ENCODE measurements at places on chromosomes 16 and 17. TPM values are rescaled to one million over a fixed set of nuclear protein-coding genes. Genes with fewer than 3 reads are reported as not detected.

GRCh38 chr17:35801583-35802224 is 6.3 kb upstream of the MMP28 start:
- no peak for DNase-seq

DNA sequence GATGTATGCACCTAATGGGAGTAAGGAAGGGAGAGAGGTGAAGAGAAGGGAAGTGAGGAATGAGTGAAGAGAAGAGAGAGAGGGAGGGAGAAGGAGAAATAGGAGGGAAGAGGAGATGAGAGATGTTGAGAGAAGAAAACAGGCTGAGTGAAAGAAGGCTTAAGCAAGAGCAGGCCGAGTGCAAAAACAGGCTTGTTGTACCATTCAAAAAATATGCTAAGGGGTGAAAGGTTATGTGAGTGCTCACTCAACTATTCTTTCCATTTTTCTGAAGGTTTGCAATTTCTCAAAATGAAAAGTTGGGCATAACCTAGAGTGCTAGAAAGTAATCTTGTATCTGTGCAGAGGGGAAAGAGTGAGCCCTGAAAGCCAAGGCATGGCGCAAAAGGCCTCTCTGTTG is 22.9 kb downstream of the RPGRIP1L start:
- peak; percentile 20 for DNase-seq

Gene ZACN
- total RNA-seq = not detected

DNA sequence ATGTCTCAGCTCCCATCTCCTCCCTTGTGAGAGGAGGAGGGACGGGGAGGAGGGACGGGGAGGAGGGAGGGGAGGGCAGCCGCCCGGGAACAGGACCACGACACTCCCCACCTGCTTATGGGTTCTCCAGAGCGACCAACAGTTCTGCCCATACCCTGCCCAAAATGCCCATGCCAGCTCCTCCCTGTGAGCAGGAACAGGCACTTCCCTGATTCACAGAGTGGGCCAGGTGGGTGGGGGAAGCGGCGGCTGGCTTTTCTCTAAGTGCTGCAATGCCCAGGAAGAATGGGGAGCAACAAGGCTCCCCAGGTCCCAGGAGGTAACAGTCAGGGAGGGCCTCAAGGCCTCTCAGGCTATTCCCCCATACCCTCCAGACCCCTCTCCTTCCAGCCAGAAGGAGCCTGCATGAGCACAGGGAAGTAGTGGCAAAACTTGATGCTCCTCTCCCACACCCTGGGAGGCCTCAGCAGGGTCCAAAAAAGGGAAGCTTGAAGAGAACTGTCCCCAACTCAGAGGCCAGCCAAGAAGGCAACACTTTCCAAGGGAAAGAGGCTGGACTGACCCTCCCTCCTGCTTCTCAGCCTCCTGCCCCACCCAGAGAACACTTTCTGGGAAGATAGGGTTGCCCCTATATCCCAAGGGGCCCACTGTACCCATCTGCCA is 53.8 kb downstream of the MYO18A start:
- no peak for DNase-seq

DNA sequence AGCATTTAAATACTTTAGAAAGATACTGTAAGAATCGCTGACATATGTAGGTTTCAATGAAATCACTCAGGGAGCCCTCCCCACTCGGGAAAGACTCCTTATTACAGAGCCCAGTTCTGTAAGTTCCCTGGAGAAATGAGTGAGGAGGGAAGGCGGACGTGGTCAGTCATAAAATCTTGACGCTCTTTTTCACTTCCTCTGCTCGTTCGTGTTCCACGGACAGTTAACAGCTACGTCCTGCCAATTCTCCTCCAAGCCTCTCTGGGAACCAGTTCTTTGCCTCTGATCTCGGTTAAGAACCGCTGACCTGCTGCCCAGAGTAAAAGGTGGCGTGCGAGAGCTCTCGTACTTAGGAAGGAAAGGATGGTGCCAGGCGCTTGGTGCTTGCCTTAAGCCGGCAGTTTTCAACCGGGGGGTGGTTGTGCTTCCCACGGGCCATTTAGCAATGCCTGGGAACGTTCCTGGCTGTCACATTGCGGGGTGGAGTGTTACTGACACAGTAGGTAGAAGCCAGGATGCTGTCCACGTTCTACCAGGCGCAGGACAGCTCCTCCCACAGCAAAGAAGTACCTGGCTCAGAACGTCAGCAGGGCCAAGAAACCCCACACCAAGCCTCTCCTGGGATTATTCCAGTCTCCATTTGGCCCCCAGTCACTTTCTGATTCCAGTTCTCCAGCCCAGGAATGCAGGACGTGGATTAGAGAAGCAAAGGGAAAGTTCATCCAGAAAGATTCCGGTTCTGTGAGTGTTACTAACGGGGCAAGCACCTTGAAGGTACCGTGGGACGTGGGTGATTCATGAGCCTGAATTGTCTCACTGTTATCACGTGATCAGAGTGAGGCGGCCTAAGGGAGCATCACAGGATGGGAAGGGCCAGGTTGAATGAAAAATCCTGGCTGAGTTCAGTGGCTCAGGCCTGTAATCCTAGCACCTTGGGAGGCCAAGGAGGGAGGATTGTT is 87.7 kb downstream of the MRM3 start:
- DNase-seq = peak; percentile 76

DNA sequence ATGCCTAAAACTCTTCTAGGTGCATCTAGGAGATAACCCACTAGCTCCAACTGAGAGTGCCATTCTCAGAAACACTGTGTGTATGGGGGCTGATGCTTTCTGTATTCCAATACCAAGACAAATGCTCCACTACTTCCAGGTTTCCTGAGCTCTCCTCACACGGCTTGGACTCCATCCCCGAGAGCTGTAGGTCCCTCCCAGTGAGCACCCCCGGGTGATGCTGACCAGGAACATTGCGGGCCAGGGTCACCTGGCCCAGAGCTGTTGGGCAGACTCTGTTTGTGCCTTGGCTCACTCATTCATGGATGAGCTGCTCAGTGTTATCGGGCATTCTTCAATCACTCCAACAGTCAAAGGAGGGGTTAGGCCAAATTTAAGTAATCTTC is 7.0 kb downstream of the CUEDC1 start:
- no peak for DNase-seq

GRCh38 chr16:68750193-68750695 is 13.2 kb downstream of the CDH1 start:
- DNase-seq = no peak

- no peak for DNase-seq
These were observed 3.9 kb downstream of the PRSS21 start for GRCh38 chr16:2820836-2821486.

DNA sequence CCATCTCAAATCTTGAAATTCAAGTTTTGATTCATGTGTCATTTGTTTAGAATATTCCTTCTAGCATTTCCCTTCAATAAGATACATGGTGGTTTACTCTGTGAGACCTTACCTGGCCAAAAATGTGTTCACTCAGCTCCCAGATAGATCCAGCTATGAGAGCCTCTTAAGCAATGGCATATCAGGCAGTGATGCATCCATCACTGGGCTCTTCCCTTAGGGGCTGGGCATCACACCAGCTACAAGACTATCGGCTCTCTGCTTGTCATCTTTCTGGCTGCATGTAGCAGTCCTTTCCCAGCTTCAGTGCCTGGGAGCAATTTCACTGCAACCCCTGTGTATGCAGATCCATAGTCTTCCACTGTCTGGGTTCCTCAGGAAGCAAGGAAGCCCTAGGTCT is 40.6 kb downstream of the GOSR1 start:
- DNase-seq = no peak

Gene ALOXE3
- total RNA-seq = under 0.01 TPM

- no peak for DNase-seq
These were observed 24.3 kb upstream of the RNPS1 start for GRCh38 chr16:2292221-2292620.

GRCh38 chr16:73176577-73177013 is 128.7 kb upstream of the ZFHX3 start:
- peak; percentile 94 for DNase-seq

All from IMR-90 (cell line).